ENCODE measurements at places on chromosomes 12 and 14. TPM values are rescaled to one million over a fixed set of nuclear protein-coding genes. Genes with fewer than 3 reads are reported as not detected.

GRCh38 chr12:122106843-122107242 is 28.3 kb downstream of the MLXIP start:
- no peak for DNase-seq

- no peak for DNase-seq
Observed at GRCh38 chr12:24470050-24470449, 478.9 kb downstream of the BCAT1 start.

- no peak for DNase-seq
Observed at GRCh38 chr14:55153951-55154350, 24.9 kb downstream of the LGALS3 start.

DNA sequence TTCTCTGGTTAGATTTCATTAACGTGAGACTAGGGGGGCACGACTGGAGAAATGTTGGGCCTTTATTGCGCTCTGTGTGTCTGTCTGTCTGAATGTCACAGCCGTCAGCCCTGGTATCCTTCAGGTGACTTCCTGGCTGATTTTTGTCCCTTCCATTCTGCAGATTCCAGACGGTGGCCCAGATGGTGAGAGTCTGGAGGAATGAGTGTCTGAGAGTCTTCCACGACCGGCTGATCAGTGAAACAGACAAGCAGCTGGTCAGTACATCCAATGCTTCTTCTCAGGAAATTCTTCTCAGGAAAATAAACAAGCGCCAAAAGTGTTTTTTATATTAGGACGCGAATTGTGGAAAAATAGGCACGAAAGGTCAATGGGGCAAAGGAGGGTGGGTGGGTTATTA is 93.5 kb downstream of the CCDC92 start:
- no peak for DNase-seq

- no peak for DNase-seq
Observed at GRCh38 chr14:94313991-94314655, 9.0 kb downstream of the SERPINA6 start.

DNA sequence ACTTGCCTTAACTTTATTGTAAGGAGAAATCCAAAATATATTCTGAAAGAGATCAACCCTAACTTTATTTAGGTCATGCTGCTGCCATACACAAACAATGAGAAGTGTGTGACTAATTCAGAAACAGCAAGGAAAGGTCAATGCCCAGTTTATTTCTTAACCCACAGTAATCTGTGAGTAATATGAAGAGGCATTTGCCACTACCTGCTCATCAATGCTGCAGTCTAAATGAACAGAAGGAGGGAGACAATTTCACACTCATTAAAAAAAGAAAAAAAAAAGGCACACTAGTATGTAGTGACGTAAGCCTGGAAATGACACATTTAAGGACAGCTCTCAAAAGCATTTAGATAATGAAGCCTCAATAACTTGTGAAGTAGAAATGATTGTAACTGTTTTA is 90.5 kb upstream of the FOXN3 start:
- DNase-seq, result no peak

GRCh38 chr12:43730283-43730682 is 28.3 kb downstream of the PUS7L start:
- no peak for DNase-seq

- DNase-seq, result no peak
Observed at GRCh38 chr12:116882742-116883141, 1.5 kb upstream of the HRK start.

- no peak for DNase-seq
Observed at GRCh38 chr12:6273541-6274230, 36.8 kb upstream of the PLEKHG6 start.

DNA sequence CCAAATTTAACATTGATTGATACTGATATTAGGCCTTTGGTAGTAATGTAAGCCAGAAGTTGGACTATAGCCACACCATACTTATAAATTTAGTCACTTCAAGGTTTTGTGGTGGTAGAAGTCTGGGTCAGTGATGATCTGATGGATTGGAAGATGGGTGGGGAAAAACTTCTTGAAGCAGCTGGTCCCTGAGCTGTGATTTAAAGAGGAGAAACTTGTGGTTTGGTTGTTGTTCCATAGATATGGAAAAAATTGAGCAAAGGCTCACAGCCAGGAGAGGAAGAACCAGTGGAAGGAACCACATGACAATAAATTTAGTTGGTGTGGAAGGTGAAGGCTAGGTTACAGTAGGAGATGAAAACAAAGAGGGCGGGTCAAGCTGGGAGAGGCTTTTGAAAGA is 26.1 kb downstream of the PTHLH start:
- no peak for DNase-seq

DNA sequence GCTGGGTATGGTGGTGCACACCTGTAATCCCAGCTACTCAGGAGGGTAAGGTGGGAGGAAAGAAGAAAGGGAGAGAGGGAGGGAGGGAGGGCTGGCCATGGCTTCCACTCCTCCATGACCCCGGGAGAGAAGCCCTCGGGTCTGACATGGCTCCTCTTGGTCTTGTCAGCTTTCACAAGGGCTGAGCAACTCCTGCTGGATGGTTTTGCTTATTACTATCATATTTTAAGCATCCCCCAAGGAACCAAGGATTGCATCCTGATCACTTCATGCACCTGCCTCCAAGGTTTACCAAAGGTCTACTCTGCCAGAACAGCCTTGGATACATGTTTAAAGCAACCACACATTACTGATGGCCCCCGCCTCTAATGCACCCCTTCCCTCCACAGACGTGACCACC is 28.0 kb upstream of the NCOR2 start:
- no peak for DNase-seq

DNA sequence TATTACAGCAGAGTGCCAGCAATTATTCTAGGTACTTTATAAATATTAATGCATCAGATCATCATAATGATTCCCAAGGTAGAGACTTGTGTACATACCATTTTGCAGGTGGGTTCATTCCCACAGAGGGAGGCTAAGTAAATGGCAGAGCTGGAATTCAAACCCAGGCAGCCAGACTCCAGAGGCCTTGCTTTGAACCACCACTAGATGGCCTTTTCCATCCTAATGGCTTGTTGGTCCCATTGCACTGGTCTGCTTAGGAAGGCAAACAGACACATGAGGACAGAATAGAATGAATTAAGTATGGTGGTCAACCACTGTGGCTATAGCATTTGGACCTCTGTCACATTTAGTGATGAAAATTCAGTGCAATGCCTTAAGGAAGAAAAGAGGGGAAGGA is 158.7 kb downstream of the METTL25 start:
- no peak for DNase-seq

DNA sequence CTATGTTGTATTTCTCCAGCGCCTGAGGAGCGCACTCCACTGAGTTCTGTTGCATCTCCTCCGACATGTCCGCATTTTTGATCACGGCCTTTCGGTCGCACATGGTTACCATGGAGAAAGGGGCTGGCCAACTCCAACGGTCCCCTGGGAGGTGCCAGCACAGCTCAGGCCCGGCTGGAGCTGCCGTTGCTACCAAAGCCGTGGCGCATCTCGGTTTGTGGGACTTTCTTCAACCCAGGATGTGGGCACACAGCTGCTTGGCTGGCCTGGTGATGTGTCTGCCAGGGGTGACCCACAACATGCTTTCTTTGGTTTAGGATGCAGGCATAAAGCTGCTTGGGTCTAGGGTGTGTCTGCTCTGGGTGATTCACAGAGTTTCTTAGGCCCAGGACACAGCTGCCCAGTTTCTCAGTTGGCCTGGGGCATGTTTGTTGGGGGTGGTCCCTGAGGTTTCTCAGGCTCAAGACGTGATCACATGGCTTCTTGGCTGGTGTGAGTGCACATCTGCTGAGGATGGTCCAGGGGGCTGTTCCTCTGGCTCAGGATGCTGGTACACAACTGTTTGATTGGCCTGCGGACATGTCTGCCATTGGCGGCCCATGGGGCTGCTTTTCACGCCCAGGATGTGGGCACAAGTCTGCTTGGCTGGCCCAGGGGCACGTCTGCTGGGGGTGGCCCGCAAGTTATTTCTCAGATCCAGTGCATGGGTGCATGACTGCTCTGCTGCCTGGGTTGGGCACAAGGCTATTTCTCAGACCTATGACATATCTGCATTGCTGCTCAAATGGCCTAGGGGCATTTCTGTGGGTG is 25.9 kb upstream of the GTF2A1 start:
- no peak for DNase-seq

- no peak for DNase-seq
Observed at GRCh38 chr12:99915251-99916082, 69.3 kb downstream of the ANKS1B start.

- no peak for DNase-seq
Observed at GRCh38 chr14:86796221-86797074, 1196.5 kb downstream of the GALC start.

DNA sequence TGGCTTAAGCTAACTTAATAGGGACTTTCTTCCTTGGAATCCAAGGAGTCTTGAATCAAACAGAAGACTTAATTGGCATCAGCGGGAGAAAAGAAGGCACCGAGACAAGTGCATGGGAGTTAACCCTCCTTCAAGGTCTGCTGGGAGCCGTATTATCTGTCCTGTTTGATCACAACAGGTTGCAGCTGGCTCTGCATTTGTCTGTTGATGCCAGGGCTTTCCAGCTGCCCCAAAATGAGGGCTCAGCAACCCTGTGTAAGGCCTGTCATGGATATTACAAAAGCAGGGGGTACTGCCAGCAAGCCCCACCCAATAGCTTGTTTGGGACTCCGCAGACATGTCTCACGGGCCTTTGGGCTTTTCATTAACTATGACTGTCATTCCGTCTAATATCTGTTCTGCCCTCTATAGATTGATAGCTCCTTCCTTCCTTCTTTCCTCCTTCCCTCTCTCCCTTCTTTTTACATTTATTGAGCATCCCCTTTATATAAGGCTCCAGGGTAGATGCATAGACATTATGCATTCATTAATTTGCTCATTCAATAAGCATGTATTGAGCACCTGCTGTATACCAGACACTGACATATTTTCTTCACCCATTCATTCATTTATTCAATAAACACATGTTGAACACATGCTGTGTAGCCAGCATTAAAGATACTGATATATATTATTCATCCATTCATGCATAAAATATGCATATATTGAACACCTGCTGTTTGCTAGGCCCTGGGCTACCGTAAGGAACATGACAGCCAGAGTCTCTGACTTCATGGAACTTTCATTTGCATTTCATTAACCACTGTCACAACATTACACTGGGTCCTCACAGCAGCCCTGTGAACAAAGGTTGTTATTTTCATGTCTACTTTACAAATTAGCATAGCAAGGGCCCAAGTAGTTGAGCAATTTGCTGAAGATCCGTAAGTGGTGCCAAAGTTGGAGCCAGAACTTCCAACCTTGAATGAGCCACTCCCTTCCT is 56.2 kb downstream of the SVOP start:
- DNase-seq, result no peak

DNA sequence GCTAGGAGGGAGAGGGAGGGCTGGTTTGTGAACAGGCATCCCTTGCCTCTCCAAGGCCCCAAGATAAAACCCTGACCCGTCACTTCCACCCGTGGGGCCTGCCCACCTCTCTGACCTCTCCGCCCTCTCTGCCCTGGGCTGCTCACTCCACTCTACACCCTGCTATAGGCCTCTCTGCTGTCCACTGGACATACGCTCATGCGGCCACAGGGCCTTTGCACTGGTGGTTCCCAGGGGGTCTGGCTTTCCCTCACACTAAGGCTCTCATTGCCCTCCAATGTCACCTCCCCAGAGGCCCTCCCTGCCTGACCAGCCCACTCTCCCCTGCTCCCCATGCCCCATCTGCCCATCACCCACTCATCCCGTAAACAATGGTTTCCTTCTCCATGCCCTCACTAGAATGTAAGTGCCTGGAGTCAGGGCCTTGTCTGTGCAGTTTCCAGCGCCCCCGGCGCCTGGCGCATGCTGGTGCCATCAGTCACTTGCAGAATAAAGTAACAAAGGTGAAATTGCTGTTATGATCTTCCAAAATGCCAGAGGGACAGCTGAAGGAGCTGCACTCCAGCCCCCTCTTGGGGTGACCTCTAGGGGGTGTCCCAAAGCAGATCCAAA is 73.6 kb downstream of the RFLNA start:
- DNase-seq, result no peak

- DNase-seq, result no peak
Observed at GRCh38 chr14:93493054-93493453, 62.3 kb downstream of the UNC79 start.

- no peak for DNase-seq
Observed at GRCh38 chr12:127411166-127411915, 855.6 kb upstream of the TMEM132C start.

DNA sequence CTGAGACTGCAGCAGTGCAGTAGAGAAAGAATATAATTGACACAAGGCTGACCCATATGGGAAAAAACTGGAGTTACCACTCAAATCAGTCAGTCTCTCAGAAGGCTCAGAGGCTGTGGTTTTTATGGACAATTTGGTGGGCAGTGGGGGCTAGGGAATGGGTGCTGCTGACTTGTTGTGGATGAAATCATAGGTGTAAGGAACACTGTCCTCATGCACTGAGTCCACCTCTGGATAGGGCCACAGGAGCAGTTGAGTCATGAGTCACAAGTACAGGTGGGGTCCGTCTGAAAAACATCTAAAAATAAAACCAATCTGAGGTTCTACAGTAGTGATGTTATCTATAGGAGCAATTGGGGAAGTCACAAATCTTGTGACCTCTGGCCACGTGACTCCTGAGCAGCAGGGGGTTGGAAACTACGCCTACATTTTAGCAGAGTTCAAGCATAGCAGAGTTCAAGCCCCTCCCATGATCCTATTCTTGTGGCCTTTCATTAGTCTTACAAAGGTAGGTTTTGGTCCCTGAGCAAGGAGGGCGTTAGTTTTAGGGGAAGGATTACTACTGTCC is 18.1 kb upstream of the SGPP1 start:
- no peak for DNase-seq

- DNase-seq, result no peak
Observed at GRCh38 chr12:92304371-92305055, 158.9 kb upstream of the BTG1 start.

The PARP11 gene
- 16.3 TPM for total RNA-seq

The IGF1 gene
- total RNA-seq, result 66.9 TPM

The FOXN4 gene
- total RNA-seq, result not detected

The TMTC1 gene
- total RNA-seq, result 0.91 TPM

The KRT82 gene
- not detected for total RNA-seq

The HOXC9 gene
- 1.1 TPM for total RNA-seq

The PARPBP gene
- total RNA-seq, result 13.7 TPM

The MORN3 gene
- total RNA-seq, result 0.99 TPM

The RDH16 gene
- 1.3 TPM for total RNA-seq

The CMA1 gene
- not detected for total RNA-seq

The PDE3A gene
- 12.7 TPM for total RNA-seq

The OR6C2 gene
- total RNA-seq, result not detected

The ACSS3 gene
- total RNA-seq, result 23.4 TPM

The PPFIA2 gene
- 1.1 TPM for total RNA-seq

The CIDEB gene
- not detected for total RNA-seq

The APOLD1 gene
- total RNA-seq, result 3.0 TPM

The TSHR gene
- total RNA-seq, result not detected

The GPR135 gene
- 4.2 TPM for total RNA-seq

All from mesothelial cell of epicardium (in vitro differentiated cells).